ENCODE measurements at places on chromosomes 4 and X.

DNA sequence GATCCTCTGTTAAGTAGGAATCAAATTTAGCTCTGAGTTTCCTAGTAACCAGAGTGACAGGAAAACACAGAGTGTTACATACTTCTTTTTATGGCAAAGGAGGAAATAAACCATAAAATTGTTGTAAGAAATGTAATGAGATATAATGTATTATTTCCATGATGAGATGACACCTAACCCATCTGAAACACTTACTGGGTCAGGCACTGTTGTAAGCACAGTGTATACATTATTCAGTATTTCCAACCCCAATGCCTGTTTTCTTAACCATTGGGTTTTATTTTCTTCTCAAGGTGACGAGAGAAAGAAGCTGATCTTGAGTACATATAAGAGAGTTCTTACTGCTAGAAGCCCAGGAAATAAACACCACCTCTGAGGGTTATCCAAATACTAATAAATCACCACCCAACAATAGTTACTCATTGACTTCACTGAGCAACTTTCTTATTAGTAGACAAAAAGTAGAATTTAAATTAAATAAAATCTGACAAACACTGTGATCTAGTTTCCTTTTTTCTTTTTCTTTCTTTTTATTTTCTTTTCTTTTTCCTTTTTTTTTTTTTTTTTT is 4.2 kb upstream of the ENAM start:
- DNase-seq, result no peak

GRCh38 chr4:141860974-141861373 is 224.6 kb downstream of the IL15 start:
- DNase-seq, result no peak

- DNase-seq, result no peak
Observed at GRCh38 chrX:119237562-119237942, 1.5 kb downstream of the PGRMC1 start.

DNA sequence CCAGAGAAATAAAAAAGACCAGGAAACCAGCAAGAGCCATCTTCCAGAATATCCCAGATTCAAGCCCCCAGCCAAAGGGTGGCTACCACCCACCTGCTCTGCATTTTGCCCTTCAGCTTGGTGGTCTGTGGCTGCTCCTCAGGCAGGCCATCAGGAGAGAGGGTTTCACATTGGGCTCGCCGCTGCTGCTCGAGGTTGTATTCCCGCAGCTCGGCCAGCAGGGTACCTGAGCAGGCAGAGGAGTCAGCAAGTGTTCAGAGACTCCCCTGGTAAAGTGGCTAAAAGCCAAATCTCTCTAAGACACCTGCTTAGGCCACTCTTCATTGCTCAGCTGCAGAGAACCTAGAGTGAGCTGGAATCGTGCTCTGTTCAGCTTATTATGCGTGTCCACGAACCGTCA is 110.8 kb upstream of the HSD17B10 start:
- peak; percentile 11 for DNase-seq

GRCh38 chr4:119946359-119946758 is 120.3 kb downstream of the MAD2L1 start:
- DNase-seq, result no peak

GRCh38 chr4:173039617-173040577 is 128.7 kb upstream of the GALNT7 start:
- DNase-seq, result peak; percentile 47

GRCh38 chr4:84496331-84496705 is 2.8 kb downstream of the NKX6-1 start:
- no peak for DNase-seq

- no peak for DNase-seq
Observed at GRCh38 chr4:6695660-6696610, 2.3 kb downstream of the S100P start.

DNA sequence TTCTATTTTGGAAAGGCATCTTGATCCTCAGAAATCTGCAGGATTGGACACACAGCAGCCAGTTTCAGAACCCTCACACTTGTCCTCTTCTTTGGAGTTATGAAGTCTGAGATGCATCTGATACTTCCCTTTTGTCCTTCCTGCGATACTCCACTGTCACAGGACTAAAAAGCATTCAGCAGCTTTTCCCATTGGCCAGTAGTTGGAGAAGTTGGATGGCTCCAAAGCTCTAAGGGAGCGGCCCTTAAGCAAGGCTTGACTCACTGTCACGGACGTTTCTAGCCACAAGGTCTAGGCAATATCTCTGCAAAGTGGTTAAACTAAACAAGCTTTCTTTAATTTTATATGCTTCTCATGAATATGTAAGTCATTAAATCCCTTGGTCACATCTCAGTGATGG is 417.0 kb downstream of the AFF2 start:
- no peak for DNase-seq

DNA sequence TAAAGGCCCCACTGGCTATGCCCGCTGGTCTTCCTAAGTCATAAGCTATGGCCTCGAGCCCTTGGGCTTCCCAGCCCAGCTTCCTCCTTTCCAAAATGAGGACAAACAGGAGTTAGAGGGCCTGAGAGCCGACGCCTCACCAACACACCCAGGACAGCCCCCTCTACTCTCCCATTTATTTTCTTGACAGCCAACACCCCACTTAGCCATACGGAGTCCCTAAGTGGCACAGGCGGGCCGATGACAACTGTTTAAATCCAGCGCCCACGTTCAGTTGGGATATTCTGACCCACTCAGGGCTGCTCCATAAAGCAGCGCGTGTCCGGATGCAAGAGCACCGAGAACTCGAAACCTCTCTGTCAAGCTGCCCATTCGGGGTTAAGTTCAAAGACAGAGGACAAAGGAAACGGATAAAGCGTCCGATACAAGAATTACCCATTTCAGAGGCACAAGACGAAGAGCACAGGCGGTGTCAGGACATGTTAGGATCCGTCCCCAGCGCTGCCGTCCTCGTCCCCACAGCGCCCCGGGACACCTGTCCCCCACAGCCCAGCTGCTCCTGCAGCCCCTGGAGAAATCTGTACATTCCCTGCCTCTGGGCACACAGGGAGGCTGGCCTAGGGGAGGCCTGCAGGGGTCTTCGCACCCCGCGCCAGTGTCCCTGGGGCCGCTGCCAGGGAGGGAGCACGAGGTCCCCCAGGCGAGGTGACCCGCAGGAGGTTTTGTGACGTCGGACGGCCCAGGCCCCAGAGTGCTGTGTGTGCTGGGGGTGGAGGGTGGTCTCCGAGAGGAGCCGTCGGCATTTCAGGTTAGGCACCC is 1.2 kb downstream of the PRKX start:
- DNase-seq, result peak; percentile 16

GRCh38 chr4:1594871-1595788 is 89.0 kb downstream of the FAM53A start:
- no peak for DNase-seq

DNA sequence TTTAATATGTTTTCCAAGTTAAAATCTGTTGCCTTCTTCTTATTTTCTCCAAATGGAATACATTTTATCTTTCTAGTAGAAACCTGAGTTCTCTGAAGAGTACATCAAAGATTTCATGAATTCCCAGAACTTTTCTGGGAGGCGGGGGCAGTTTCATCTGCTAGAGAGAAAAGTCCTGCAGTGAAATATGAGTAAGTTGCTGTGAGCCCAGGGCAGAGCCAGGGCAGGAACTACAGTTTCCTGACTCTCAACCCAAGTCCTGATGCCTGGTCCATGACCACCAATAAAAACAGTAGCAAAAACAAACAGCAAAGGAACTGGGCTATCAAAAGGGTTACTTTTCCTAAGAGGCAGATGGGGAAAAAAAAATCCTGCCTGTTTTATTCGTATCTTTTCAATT is 239.4 kb upstream of the CTSO start:
- DNase-seq, result no peak

GRCh38 chr4:105551965-105552746 is at the start of gene ARHGEF38:
ARHGEF38 (plus strand) TSS chr4:105552620; CDS start chr4:105552766, 146 bp downstream.
- no peak for DNase-seq

DNA sequence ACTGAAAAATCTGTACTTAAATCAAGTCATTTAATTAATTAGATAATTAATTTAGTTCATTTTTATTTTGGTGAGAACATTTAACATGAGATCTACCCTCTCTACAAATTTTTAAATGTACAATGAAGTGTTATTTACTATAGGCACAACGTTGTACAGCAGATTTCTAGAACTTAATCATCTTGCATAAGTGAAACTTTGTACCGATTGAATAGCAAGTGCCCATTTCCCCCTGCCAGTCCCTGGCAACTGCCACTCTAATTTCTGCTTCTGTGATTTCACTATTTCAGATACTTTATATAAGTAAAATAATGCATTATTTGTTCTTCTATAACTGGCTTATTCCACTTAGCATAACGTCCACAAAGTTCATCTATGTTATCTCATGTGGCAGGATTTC is 50.1 kb upstream of the SYTL5 start:
- DNase-seq, result no peak

DNA sequence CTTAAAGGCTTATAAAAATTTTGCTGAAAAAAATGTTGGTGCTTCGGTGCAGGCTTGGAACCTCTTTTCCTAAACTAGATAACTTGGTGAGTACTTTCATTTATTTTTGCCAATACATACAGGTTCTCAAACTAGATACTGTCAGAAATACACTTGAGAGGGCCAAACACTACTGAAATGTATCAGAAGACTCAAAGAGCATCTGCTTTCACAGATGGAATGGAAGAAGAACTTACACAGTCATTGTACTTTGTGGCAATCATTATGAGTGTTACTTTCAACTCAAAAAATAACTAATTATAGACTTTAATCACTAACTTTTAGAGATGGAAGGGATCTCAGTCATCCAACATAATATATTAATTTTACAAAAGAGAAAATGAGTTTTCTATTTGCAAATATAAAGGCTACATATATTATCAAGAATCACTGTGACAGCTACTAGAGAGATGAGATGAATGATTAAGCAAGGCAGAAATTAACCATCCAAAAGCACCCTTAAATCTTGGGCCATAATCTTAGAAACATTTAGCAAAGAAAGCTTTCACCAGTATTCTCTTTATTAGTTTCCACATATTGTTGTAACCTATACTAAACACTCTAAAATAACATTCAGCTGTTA is 1.0 kb downstream of the ENAM start:
- DNase-seq, result no peak

DNA sequence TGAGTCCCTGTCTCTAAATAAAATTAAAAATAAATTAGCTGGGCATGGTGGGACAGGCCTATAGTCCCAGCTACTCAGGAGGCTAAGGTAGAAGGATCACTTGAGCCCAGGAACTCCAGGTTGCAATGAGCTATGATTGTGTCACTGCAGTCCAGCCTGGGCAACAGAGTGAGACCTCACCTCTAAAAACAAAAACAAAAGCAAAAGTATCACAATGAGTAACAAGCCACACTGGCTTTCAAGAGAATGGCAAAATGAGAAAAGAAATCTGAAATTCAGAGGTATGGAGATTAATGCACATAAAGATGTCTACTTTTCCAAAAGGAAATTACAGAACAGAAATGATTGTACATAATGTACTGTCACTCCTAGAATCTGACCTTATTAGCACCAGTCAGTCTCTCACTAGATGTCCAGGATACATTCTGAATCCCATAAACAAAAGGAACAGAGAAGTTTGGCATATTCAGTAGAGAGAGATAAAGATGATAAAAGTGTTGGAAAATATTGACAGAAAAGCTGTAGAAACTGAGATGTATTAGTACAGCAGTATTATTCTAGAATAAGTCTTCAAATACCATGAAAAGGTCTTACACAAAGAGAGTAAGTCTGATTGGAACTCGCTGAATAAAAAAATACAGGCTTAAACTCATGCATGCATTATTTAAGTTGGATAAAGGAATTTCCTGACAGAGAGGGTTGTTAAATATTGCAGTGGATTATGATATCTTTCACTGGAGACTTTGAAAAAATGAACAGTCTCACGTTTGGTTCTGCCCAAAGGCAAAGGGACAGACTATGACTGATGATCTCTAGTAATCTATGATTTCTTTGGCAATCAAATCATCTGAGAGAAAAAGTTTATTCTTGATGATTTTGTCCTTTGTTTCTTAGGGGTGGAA is 102.5 kb downstream of the SH3RF1 start:
- DNase-seq, result no peak

GRCh38 chrX:11073381-11073780 is 37.8 kb upstream of the HCCS start:
- DNase-seq, result no peak

- DNase-seq, result no peak
Observed at GRCh38 chr4:92059615-92060014, 244.2 kb upstream of the GRID2 start.

- DNase-seq, result no peak
Observed at GRCh38 chr4:107643021-107643420, 77.0 kb downstream of the PAPSS1 start.

DNA sequence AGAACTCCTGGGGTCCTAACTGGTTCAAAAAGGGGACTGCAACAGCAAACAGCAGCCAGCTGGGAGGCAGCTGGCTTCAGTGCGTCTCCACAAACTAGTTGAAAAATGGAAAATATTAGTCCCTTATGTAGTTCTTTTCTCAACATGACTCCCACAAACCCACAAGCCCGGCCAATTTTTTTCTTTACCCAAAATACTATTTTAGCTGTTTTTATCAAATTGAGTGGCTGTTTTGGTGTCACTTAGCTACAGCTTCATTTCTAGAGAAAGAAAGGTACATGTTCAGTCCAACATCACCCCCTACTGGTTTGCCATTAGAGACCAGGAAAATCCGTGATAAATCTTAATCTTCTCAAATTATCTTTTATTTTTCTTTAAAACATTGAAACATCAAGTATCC is 97.2 kb downstream of the GUCY2F start:
- peak; percentile 26 for DNase-seq

DNA sequence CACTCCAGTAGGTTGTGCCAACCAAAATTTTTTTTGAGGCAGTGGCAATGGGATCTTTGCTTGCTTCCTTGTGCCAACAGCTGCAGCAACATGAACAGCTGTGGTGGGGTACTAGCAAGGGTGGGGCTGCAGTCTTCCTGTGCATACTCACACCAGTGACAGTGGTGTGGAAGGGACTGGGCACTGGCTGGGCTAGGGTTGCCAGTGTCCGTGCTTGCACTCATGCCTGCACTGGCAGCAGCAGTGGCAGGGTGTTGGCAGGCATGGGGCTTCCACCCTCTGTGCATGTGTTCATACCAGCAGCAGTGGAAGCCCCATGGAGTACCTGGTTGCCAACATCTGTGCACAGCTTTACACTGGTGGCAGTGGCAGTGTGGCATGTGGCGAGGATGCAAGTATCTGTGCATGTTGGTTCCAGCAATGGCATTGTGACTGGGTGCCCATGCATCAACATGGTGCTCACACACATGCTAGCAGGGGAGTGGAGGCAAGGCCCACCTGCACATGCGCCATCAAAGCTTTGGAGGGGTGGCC is 1312.6 kb downstream of the PCDH18 start:
- DNase-seq, result no peak

DNA sequence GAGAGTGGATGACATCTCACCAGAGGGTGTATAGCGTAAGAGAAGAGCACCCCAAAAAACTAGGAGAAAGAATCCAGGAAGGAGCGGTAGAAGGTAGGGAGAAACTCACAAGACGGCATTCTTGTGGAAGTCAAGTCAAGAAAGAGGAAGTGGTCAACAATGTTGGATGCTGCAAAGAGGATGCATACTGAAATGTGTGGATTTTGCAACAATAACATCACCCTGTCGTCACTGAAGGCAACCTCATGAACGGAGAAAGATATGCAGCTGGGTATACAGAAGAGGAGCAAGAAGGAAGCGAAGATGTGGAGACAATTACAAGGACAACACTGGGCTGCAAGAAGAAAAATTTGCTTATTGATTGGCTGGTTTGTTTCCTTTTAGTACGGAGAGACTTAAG is 11.4 kb upstream of the TAPT1 start:
- DNase-seq, result no peak

Data from NAMALWA (cell line).